Stimulated activated CD8-positive, alpha-beta memory T cell treated with anti-CD3 and anti-CD28 coated beads, Interleukin-7, amount 100 ng/mL, for 24 hours (primary cell): ENCODE measurements at places on chromosomes 16 and 17.

GRCh38 chr16:82199209-82199608 is 29.2 kb upstream of the MPHOSPH6 start:
- DNase-seq: no peak

GRCh38 chr16:66146798-66147197 is 219.7 kb upstream of the CDH5 start:
- no peak for DNase-seq

- DNase-seq: no peak
Observed at GRCh38 chr16:86129541-86129940, 230.6 kb downstream of the IRF8 start.

- no peak for DNase-seq
Observed at GRCh38 chr16:23518435-23518891, 8.2 kb upstream of the GGA2 start.

GRCh38 chr17:50255766-50256635 is 18.3 kb upstream of the TMEM92 start:
- no peak for DNase-seq

- no peak for DNase-seq
Observed at GRCh38 chr17:37791447-37792399, 46.9 kb upstream of the HNF1B start.

DNA sequence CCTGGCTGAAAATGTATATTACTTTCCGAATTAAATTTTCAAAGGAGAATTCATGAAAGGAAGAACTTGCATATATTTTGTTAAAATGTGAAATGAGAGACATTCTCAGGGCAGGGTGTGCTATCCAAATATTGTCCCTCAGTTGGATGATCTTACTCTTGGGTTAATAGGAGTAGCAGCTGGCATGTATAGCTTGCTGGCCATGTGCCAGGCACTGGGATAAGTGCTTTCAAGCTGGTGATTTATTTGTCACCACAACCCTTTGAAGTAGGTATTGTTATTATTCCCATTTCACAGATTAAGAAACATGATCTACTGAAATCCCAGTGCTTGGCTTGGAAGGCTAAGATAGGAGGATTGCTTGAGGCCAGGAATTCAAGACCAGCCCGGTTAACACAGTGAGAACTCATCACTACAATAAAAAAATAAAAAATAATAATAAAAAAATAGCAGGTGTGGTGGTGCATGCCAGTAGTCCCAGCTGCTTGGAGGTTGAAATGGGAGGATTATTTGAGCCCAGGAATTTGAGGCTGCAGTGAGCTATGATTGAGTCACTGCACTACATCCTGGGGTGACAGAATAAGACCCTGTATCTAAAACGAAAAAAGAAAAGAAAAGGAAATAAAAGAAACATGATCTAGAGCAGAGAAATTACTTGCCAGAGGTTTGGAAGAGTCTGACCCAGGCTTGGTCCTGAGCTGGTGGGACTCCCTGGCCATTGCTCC is 11.6 kb upstream of the MPHOSPH6 start:
- DNase-seq: no peak

DNA sequence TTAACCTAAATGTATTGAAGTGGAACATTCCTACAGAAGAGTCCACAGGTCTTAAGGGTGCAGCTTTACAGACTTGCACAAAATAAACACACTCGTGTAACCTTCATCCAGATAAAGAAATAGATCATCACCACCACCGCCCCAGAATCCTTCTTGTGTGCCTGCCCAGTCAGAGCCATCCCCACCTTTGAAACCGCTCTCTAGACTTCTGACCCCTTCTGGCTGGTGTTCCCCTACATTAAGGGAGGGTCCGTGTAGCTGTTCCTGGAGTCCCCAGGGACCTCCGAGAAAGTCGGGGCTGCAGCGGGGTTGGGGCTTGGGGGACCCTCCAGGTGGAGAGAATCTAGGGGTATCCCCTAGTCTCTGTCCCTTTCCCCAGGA is 9.4 kb downstream of the TBX4 start:
- no peak for DNase-seq

GRCh38 chr16:25052151-25052511 is 37.0 kb upstream of the ARHGAP17 start:
- DNase-seq: no peak

- DNase-seq: no peak
Observed at GRCh38 chr16:52492789-52493357, 54.1 kb downstream of the TOX3 start.

GRCh38 chr17:1882836-1883235 is 53.0 kb downstream of the RPA1 start:
- no peak for DNase-seq

DNA sequence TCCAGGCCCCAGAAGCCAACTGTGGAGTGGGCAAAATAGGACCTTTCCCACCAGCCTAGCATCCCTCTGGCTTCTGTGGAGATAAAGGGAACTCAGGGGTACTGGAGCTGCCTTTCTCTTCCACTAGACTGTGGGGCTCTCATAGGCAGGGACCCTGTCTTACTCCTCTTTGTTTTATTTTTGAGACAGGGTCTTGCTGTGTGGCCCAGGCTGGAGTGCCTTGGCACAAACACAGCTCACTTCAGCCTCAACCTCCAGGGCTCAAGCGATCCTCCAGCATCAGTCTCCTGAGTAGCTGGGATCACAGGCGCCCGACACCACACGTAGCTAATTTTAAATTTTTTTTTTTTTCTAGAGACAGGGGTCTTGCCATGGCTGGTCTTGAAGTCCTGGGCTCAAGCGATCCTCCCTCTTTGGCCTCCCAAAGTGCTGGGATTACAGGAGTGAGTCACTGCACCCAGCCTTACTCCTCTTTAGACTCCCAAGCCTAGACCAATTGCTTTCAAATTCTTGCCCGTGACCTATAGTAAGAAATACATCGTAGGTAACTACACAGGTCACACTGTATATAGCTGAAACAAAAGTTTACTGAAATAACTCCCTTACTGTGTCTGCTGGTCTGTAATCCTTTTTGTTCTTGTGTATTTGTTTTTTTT is 2.6 kb downstream of the RAI1 start:
- no peak for DNase-seq

GRCh38 chr16:21179126-21179982 is 20.9 kb downstream of the LDAF1 start:
- no peak for DNase-seq
